ENCODE measurements at places on chromosomes 7 and 10.

GRCh38 chr7:66167773-66168387 is 37.3 kb upstream of the TPST1 start:
- DNase-seq, result no peak

DNA sequence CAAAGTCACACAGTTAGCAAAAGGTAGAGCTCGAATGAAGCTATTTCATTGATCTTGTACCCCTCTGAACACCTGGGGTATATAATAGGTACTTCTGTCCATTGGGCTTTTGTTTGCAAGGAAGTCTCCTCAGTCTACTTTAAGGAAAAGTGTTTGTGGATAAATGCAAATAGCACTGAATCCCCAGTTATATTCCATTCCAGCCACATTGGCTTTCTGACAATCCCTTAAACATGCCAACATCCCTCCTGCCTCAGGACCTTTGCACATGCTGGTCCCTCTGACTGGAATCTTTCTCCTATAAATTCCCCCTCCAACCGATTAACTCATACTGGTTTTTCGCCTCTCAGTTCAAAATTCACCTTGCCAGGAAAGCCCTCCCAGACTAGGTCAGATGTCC is 17.1 kb downstream of the DUSP5 start:
- no peak for DNase-seq

GRCh38 chr7:130932667-130933432 is 198.8 kb upstream of the KLF14 start:
- DNase-seq, result no peak

- DNase-seq, result no peak
These were observed 125.3 kb downstream of the SAMD9 start for GRCh38 chr7:92992483-92992882.

- DNase-seq, result no peak
These were observed 34.6 kb upstream of the HSPB1 start for GRCh38 chr7:76267894-76268183.

DNA sequence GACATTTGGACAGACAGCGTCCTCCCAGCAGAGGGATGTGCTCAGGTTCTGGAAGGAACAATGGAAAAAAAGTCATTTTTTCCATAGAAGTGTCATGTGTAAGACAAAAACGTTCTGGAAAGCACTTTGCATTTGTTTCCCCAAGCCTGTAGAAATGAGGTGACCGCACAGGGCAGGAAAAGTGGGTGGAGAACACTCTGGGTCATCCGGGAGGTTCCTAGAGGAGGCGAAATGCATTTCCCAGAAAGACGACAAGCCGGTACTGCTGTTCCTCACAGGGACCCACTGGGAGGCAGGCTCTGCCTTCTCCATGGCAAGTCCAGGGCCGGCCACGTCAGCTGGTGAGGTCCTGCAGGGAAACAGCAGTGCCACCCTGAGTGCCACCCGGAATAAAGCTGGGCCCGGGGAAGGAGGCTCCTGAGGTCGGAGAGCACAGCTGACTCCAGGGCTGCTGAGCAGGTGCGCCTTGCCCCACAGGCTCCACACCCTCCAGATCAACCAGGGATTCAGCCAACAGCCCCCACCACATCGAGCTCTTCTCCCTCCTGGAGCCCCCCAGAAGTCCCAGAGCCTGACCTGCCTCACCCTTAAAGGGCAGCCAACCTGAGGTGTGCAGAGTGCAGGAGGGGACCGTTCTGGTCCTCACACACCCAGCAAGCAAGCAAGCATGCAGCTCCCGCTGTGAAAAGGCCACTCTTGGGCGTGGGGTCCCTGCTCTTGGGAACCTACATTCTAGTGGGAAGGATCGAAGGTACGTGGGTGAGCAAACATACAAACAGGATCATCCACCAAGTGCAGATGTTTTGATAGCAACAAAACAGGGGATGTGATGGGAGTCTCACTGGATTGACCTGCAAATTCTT is 28.8 kb upstream of the INPP5A start:
- DNase-seq, result no peak

GRCh38 chr10:131755200-131755599 is 145.6 kb upstream of the PPP2R2D start:
- DNase-seq, result no peak

- no peak for DNase-seq
These were observed 2.9 kb downstream of the NT5C3A start for GRCh38 chr7:33059635-33060034.

DNA sequence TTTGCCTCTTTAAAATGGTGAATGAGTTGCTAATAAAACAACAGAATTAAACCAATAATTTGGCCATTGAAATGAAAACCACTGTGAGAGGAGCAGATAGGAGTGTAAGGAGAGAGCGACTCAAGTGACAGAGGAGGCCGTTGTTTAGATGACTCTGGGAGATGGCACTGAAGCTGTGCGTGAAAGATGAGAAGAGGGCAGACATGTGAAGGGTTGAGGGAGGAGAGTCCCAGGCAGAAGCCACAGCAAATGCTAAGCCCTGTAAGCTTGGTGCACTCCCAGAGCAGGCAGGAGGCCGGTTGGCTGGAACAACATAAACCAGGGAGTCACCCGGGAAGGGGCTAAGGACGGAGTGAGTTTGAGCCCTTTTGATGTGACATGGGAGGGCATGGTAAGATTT is 814 bp upstream of the OPALIN start:
- no peak for DNase-seq

GRCh38 chr7:129122751-129123509 is 21.6 kb upstream of the TSPAN33 start:
- peak; percentile 82 for DNase-seq

DNA sequence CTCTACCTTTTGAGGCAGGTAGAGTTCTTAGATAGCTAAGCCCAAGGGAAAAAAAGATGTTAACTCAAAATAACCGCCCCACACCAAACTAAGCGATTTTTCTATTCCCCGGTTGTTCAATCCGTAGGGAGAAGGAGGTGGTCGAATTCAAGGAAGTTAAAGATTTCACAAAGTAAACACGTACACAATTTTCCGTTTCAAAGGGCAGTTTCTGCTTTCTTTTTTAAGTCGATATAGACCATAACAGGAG is 842 bp downstream of the KBTBD2 start:
- DNase-seq, result no peak

All from GM06990 (cell line).